ENCODE measurements at places on chromosomes 5 and 9.

- H3K36me3 ChIP-seq: no peaks in the 10 kb centered on the region
- no peak overlapping the region for H3K27ac ChIP-seq
- H3K4me3 ChIP-seq: no peak overlapping the region
- DNase-seq: no peak
Measured at GRCh38 chr5:162824360-162824759, 613.0 kb upstream of the CCNG1 start.

- H3K4me3 ChIP-seq: no peak overlapping the region
- no peaks in the 10 kb centered on the region for H3K27me3 ChIP-seq
- no peak overlapping the region for H3K27ac ChIP-seq
Measured at GRCh38 chr9:89841456-89841855, 236.6 kb downstream of the GADD45G start.

- no peak overlapping the region for H3K4me3 ChIP-seq
- DNase-seq: no peak
- no peaks in the 10 kb centered on the region for H3K36me3 ChIP-seq
- peak overlapping the region; percentile 59 for H3K27ac ChIP-seq
- H3K27me3 ChIP-seq: no peaks in the 10 kb centered on the region
Measured at GRCh38 chr5:135246605-135246922, 152.5 kb downstream of the MACROH2A1 start.

GRCh38 chr9:120869726-120870125 is 7.3 kb downstream of the PHF19 start:
- no peaks in the 10 kb centered on the region for H3K27me3 ChIP-seq
- H3K27ac ChIP-seq: no peak overlapping the region
- no peak for DNase-seq
- peaks cover 93% of the 10 kb centered on the region for H3K36me3 ChIP-seq

GRCh38 chr9:131776473-131776872 is 36.6 kb upstream of the RAPGEF1 start:
- no peak for DNase-seq
- no peak overlapping the region for H3K4me3 ChIP-seq
- no peaks in the 10 kb centered on the region for H3K4me1 ChIP-seq
- H3K27ac ChIP-seq: no peak overlapping the region
- no peaks in the 10 kb centered on the region for H3K36me3 ChIP-seq
- peaks cover 7% of the 10 kb centered on the region for H3K27me3 ChIP-seq

DNA sequence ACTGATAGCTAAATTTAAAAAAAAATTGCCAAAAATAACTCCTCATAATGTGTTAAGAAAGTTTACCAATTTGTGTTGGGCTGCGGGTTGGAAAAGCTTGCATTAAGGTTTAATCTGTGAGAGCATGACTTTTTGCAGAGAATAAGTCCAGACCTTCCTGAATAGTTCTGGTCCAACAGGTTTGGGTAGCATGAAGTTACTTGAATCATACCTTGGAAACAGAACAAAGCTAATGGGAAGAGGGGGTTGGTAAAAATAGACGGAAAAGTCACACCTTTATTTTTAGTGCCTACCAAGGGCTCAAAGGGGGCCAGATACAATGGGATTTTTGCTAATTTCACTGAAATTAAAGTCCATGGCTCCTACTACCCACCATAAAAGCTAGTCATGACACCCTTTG is 17.1 kb upstream of the MATR3 start:
- no peak overlapping the region for H3K4me3 ChIP-seq
- no peak for DNase-seq
- peaks cover 55% of the 10 kb centered on the region for H3K36me3 ChIP-seq
- peaks cover 31% of the 10 kb centered on the region for H3K4me1 ChIP-seq

DNA sequence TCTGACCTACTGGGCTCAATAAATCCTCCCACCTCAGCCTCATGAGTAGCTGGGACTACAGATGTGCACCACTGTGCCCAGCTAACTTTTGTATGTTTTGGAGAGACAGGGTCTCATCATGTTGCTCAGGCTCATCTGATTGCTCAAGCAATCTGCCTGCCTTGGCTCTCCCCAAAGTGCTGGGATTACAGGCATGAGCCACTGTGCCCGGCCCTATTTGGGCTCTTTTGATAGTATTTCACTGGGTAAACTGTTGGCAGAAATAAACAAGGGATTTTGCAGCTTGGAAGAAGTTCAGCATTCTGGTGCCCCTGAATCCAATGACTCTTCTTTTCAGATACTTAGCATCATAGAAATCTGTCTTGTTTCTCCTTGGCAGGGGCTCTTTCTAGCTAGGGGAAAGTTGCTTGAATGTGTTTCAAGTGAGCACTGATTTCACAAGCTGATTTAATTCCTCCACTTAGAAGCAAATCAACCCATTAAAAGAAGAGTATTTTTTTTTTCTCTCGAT is 146.8 kb downstream of the PAPPA start:
- no peak overlapping the region for H3K27ac ChIP-seq
- no peaks in the 10 kb centered on the region for H3K27me3 ChIP-seq
- no peak for DNase-seq

DNA sequence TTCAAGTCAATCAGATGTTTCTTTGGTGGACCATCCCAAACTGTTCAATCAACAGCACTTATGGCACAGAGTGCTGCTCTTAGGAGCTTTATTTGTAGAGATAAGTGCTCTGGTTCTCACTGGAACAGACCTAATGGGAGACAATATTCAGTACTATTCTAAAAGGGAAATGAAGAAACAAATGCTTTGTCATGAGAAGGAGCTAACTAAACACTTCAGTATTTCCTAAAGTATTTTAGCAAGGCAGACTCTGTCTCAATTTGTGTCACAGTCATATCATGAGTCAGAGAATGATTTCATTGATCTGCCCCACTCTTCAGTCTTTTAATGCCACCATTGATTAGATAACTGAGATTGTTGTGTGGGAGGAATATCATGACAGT is 175.3 kb downstream of the SLF1 start:
- peak overlapping the region; percentile 64 for H3K27ac ChIP-seq
- peaks cover 16% of the 10 kb centered on the region for H3K4me1 ChIP-seq

- H3K27me3 ChIP-seq: no peaks in the 10 kb centered on the region
- H3K36me3 ChIP-seq: no peaks in the 10 kb centered on the region
- no peak for DNase-seq
- H3K27ac ChIP-seq: no peak overlapping the region
- no peaks in the 10 kb centered on the region for H3K4me1 ChIP-seq
- no peak overlapping the region for H3K4me3 ChIP-seq
Measured at GRCh38 chr5:87770601-87771121, 357.9 kb upstream of the CCNH start.

- H3K4me1 ChIP-seq: peaks cover 35% of the 10 kb centered on the region
- DNase-seq: peak; percentile 99
- H3K27ac ChIP-seq: peak overlapping the region; percentile 95
- no peaks in the 10 kb centered on the region for H3K36me3 ChIP-seq
- H3K4me3 ChIP-seq: 0 out of 2 replicates have a peak overlapping the region, but pooled peaks have one; percentile 0
Measured at GRCh38 chr5:173781816-173782670, 106.1 kb upstream of the CPEB4 start.

DNA sequence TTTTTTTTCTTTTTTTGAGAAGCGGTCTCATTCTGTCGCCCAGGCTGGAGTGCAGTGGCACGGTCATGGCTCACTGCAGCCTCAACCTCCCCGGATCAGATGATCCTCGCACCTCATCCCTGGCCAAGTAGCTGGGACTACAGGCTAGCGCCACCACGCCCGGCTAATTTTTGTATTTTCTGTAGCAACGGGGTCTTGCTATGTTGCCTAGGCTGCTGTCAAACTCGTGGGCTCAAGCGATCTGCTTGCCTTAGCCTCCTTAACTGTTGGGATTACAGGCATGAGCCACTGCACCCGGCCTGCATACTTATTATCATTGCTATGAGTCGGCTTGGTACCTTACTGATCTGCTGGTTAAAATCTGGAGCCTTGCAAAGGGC is 790 bp upstream of the IARS1 start:
- DNase-seq: no peak
- peaks cover 37% of the 10 kb centered on the region for H3K36me3 ChIP-seq
- H3K4me3 ChIP-seq: peak overlapping the region; percentile 60
- peaks cover 7% of the 10 kb centered on the region for H3K4me1 ChIP-seq
- H3K27me3 ChIP-seq: no peaks in the 10 kb centered on the region

DNA sequence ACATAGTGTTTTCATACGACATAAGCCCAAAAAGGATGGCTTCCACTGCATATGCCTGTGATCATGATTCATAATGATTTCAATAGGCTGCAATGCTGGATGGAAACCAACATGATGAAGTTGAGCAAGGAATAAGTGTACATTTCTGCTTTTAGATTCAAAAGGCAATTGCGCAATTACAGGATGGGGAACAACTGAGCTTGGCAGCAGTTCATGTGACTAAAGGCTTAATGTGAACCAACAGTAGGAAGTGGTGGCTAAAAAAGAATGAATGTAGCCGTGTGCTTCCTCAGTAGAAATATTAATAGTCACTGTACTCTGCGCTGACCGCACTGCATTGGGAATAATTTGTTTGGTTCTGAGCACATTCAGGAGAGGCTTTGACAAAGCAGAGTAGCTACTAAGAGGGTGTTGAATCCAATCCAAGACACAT is 51.2 kb downstream of the SLC1A3 start:
- DNase-seq: peak; percentile 59
- peaks cover 24% of the 10 kb centered on the region for H3K4me1 ChIP-seq
- H3K4me3 ChIP-seq: no peak overlapping the region
- H3K36me3 ChIP-seq: peaks cover 31% of the 10 kb centered on the region
- peak overlapping the region; percentile 79 for H3K27ac ChIP-seq
- no peaks in the 10 kb centered on the region for H3K27me3 ChIP-seq

GRCh38 chr9:98998441-98999151 is 54.9 kb downstream of the COL15A1 start:
- H3K27me3 ChIP-seq: no peaks in the 10 kb centered on the region
- DNase-seq: peak; percentile 78
- H3K4me3 ChIP-seq: no peak overlapping the region
- peaks cover 29% of the 10 kb centered on the region for H3K4me1 ChIP-seq
- no peaks in the 10 kb centered on the region for H3K36me3 ChIP-seq
- H3K27ac ChIP-seq: no peak overlapping the region

DNA sequence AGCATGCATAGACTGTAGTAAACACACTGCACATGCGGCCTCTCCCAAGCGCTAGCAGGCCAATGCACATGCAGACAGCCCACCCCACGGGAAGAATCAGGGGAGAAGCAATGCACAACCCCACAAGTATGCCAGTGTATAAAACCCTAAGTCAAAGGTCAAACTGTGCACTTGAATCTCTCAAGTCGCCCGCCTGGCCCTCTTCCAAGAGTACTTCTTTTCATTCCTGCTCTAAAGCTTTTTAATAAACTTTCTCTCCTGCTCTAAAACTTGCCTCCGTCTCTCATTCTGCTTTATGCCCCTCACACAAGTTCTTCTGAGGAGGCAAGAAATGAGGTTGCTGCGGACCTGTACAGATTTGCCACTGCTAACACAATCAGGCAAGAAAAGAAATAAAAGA is 50.4 kb downstream of the PTPDC1 start:
- no peak for DNase-seq
- H3K4me3 ChIP-seq: no peak overlapping the region
- no peak overlapping the region for H3K27ac ChIP-seq
- peaks cover 17% of the 10 kb centered on the region for H3K4me1 ChIP-seq
- no peaks in the 10 kb centered on the region for H3K36me3 ChIP-seq
- H3K27me3 ChIP-seq: no peaks in the 10 kb centered on the region

- H3K4me1 ChIP-seq: no peaks in the 10 kb centered on the region
- H3K27me3 ChIP-seq: no peaks in the 10 kb centered on the region
- H3K27ac ChIP-seq: no peak overlapping the region
- DNase-seq: no peak
- H3K36me3 ChIP-seq: no peaks in the 10 kb centered on the region
Measured at GRCh38 chr9:8473244-8474020, 673.9 kb upstream of the DMAC1 start.

GRCh38 chr5:58940446-58940845 is 357.6 kb downstream of the RAB3C start:
- H3K27ac ChIP-seq: no peak overlapping the region
- H3K4me1 ChIP-seq: no peaks in the 10 kb centered on the region
- H3K36me3 ChIP-seq: no peaks in the 10 kb centered on the region
- H3K4me3 ChIP-seq: no peak overlapping the region

All from SJSA1 (cell line).